Cardiac septum (tissue), 1 donor: ENCODE measurements at places on chromosomes 1 and 21.
A peak's percentile ranks its signal among the peaks of the same experiment; 100 is the strongest.

- DNase-seq = peak; percentile 85
Measured at GRCh38 chr1:30527511-30528140, 195.8 kb downstream of the MATN1 start.

DNA sequence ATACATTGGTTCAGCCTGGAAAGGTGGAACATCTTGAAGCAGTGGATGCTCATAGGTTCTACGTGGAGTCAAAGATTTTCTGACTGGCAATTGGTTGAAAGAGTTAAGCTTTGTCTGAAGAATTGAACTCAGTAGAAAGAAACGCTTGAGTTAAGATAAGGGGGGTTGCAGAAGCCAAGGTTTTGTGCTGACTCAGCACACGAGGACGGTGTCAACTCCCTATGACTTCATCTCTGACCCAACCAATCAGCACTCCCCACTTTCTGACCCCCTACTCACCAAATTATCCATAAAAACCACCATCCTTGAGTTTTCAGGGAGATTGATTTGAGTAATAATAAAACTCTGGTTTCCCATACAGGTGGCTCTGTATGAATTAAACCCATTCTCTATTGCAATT lies 2.5 kb upstream of the PINK1 start:
- DNase-seq = no peak

DNA sequence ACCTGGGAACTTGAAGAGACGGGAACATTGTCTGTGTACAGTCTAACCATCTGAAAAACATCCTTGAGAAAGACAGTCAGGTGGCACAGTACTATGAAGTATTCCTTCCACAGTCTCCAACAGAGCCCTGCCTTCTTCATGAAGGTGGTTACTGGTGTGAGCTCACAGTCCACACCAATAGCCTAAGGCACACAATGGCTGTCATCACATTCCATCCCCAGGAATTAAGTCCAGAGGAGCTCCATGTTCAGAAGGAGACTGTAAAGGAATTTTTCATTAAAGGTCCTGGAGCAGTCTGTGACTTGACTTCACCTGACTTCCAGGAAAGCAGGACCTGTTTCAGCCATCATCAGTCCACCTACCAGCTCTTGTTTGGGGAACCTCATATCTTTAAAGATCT lies 180.2 kb downstream of the C1orf21 start:
- no peak for DNase-seq

GRCh38 chr21:44540741-44541288 lies 820 bp upstream of the KRTAP10-1 start:
- no peak for DNase-seq

GRCh38 chr1:76938304-76938703 lies 71.0 kb downstream of the ST6GALNAC5 start:
- DNase-seq = no peak
